ENCODE measurements at places on chromosomes 16 and 17.

DNA sequence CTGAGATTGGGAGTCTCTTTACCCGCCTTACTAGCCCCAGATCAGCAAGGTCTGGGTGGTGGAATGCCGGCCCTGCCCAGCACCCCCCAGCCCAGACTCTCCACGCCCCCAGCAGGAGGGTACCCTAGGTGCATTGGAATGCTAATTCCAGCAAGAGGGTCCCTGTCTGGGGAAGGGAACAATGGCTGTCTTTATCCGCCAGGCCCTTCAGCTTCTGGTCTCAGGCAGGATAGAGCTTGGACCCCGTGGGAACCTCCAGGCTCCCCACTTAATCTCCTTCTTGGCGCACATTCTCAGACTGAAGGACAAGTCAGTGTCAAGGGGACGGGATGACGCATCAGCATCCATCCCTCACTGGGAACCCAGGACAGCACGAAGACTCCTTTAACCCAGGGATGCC lies 85.1 kb downstream of the LITAF start:
- no peak for DNase-seq
- H3K27me3 ChIP-seq = no peaks in the 10 kb centered on the region
- H3K4me1 ChIP-seq = peaks cover 14% of the 10 kb centered on the region
- no peak overlapping the region for H3K4me3 ChIP-seq
- H3K36me3 ChIP-seq = no peaks in the 10 kb centered on the region

GRCh38 chr17:75412455-75413317 lies 7.2 kb upstream of the GRB2 start:
- DNase-seq = peak; percentile 59
- no peaks in the 10 kb centered on the region for H3K27me3 ChIP-seq

DNA sequence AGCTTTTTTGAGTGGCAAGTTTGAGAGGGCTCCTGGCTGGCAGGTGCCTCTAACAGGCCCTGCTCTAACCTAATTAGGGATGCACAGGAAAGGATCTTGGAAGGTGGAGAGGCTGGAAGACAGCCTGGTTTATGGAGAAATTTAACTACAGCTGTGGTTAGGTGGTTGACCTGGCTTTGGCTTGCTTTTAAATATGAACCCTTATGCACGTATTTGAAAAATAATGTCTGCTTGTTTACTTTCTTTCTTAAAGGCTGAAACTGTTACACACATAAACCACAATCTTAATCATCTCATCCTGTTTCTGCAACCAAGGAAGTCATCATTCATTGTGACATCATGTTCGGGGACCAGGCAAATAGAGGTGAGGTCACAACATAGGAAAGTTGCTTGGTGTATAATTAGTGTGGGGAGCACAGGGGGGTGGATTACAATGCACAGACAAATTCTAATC lies 23.1 kb upstream of the DHRS13 start:
- H3K27me3 ChIP-seq = no peaks in the 10 kb centered on the region
- no peak for DNase-seq
- H3K27ac ChIP-seq = no peak overlapping the region
- H3K4me3 ChIP-seq = no peak overlapping the region
- H3K4me1 ChIP-seq = no peaks in the 10 kb centered on the region
- peaks cover 34% of the 10 kb centered on the region for H3K36me3 ChIP-seq

DNA sequence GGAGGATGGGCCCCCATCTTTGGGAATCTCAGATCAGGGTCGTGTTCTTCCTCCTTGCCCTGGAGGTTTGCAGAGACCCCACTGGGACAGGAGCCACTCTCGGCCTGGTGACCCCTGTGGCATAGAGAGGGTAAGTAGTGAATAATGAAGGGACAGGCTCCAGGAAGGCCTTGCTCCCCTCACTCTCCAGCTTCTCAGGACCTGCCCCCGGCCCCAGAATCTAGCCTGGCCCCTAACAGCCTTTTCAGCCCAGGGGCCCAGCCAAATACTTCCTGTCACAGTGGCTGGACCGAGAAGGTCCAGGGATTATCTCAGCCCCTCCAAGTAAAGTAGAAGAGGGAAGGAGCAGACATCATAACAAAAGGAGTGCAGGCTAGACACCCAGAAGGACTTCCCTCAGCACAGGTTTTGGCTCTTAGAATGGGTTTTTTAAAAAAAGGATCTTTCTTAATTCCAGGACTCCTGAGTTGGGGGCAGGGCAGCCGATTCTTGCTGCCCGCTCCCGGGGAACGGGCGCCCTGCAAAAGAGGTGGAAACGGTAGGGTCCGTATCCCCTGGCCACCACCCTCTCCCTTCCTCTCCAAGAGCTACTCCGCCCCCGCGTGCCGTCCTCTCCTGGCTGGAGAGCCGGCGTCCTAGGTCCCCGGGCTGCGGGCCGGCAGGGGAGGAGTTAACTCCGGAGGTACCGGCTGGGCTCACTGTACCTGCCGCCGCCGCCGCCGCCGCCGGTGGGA lies 559 bp upstream of the NXPH3 start:
- peaks cover 4% of the 10 kb centered on the region for H3K4me1 ChIP-seq
- H3K27me3 ChIP-seq = peaks cover 6% of the 10 kb centered on the region
- H3K36me3 ChIP-seq = no peaks in the 10 kb centered on the region
- no peak overlapping the region for H3K4me3 ChIP-seq
- no peak for DNase-seq

- no peaks in the 10 kb centered on the region for H3K27me3 ChIP-seq
- no peaks in the 10 kb centered on the region for H3K4me1 ChIP-seq
- no peaks in the 10 kb centered on the region for H3K36me3 ChIP-seq
- H3K4me3 ChIP-seq = no peak overlapping the region
- H3K27ac ChIP-seq = no peak overlapping the region
Measured at GRCh38 chr17:10021272-10021984, 116.4 kb upstream of the RCVRN start.

GRCh38 chr17:82000803-82001570 lies 21.7 kb downstream of the CENPX start:
- H3K27me3 ChIP-seq = no peaks in the 10 kb centered on the region
- peaks cover 12% of the 10 kb centered on the region for H3K4me1 ChIP-seq
- no peak for DNase-seq
- no peak overlapping the region for H3K4me3 ChIP-seq
- no peak overlapping the region for H3K27ac ChIP-seq

- no peaks in the 10 kb centered on the region for H3K4me1 ChIP-seq
- no peaks in the 10 kb centered on the region for H3K36me3 ChIP-seq
- H3K4me3 ChIP-seq = no peak overlapping the region
- DNase-seq = peak; percentile 76
- H3K27me3 ChIP-seq = no peaks in the 10 kb centered on the region
Measured at GRCh38 chr16:29943846-29944799, 17.8 kb upstream of the TMEM219 start.

DNA sequence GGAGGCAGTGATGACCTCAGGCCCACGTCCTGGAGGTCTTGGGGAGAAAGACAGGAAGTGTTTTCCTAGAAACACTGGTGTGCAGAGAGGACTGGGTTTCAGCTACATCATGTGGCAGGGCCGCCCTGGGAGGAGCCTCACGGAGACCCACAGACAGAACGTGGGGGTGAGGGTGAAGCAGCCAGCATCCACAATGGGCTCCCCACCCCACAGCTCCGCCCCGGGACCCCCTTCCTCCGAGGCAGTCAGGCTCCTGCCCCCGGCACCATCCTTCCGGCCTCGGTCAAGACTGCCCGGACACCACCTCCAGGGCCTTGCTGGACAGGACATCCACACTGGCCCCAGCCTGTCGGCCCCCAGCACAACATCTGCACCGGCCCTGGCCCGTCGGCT lies 51.1 kb downstream of the LMF1 start:
- no peak overlapping the region for H3K4me3 ChIP-seq
- no peaks in the 10 kb centered on the region for H3K4me1 ChIP-seq
- H3K27me3 ChIP-seq = no peaks in the 10 kb centered on the region

All from adrenal gland (tissue), 19 donors.